Left colon (tissue), 2 donors: ENCODE measurements at places on chromosomes 6 and 20.

- no peak for DNase-seq
Observed at GRCh38 chr20:34701405-34702085, 2.6 kb upstream of the TP53INP2 start.

- no peak for DNase-seq
Observed at GRCh38 chr20:49696594-49696993, 17.1 kb downstream of the B4GALT5 start.

GRCh38 chr6:11396860-11397259 lies 140.7 kb upstream of the TMEM170B start:
- no peak for DNase-seq

DNA sequence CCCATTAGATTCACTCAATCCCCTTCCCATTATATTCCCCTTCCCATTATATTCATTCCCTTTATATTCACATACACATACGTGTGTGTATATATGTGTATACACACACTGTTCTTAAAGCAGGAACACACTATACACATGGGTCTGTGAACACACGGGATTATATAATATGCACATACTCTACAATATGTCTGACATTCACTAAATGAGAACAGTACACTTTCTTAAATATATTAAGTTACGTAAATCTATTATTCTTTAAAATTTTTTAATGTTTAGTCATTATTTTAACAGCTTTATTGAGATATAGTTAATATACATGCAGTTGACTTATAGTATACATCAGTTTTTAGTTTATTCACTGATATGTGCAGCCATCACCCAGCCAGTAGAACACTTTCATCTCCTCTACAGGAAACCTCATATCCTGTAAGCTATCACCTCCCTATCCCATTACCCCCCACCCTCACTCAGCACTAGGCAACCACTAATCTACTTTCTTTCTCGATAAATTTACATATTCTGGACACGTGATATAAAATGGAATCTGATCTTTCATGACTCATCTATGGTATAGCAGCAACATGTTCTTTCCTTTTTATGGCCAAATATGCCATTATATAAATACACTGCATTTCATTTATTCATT lies 13.9 kb upstream of the SUMO4 start:
- no peak for DNase-seq

DNA sequence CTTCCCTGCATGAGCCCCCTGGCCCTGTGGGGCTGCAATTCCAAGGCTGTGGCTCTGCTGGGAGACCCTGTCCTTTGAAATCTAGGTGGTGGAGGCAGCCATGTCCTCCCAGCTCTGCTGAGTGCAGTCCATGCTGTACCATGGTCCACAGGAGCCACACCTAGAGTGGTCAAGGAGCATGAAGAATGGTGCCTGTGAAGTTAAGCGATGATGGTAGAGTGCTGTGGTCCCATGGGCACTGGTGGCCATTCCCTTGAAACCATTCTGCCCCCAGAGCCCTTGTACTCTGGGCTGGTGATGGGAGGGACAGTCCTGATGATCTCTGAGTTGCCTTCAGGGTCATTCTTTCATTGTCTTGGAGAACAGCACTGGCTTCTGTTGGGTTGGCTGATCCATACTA lies 55.3 kb downstream of the EFCAB8 start:
- DNase-seq, result no peak

- DNase-seq, result no peak
Observed at GRCh38 chr6:166572370-166573261, 13.9 kb downstream of the RAMACL start.

DNA sequence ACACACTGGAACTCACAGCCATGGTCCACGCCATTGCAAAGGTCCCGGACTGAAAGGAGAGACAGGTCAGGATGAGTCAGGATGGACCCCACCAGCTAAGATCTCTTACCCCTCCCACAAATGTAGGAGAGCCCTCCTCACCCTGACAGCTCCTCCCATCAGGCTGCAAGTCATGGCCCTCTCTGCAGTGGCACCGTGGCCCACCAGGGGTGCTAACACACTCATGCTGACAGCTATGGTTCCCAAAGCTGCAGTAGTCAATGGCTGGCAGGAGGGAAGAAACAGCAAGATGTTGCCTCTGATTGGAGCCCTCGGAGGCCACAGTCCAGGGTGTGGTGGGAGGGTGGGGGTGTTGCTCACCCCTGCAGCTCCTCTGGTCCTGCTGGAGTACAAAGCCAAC lies 5.7 kb upstream of the RBPJL start:
- no peak for DNase-seq

GRCh38 chr6:155985660-155986138 lies 530.1 kb upstream of the NOX3 start:
- DNase-seq, result no peak

GRCh38 chr6:1894954-1895353 lies 285.2 kb downstream of the FOXC1 start:
- peak; percentile 66 for DNase-seq

GRCh38 chr20:56181583-56181982 lies 66.9 kb upstream of the MC3R start:
- no peak for DNase-seq

- DNase-seq, result no peak
Observed at GRCh38 chr20:35049776-35050352, 42.7 kb downstream of the TRPC4AP start.

DNA sequence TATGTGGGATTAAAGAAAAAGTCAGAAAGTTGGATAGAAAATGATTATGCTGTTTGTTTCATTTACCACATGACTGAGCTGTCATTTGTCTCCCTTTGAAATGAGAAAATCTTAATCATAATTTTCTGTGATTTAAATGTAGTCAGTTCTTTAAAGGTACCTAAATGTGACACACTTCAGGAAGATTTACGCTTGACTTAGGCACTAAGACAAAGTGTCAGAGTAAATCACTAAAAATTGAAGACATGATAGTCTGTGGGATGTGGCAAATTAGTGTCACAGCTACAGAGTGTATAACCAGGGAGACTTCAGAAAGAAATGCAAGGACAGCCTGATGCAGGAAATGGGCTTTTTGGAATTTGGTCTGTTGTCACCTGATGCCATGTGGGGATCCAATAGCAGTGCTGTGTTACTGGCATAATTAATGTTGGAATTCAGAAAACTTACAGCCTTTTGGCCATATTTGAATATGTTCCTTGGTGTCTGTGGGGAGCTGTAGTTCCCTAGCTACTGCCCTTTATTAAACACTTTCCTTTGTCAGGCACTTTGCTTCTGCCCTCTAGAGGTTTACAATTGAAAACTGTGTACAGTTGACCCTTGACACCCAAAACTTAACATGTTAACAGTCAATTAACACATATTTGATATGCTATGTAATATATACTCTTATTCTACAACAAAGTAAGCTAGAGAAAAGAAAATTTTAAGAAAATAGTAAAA lies 493.8 kb downstream of the UTRN start:
- DNase-seq, result no peak

GRCh38 chr20:25287631-25288290 lies 39.9 kb downstream of the PYGB start:
- DNase-seq, result peak; percentile 22

DNA sequence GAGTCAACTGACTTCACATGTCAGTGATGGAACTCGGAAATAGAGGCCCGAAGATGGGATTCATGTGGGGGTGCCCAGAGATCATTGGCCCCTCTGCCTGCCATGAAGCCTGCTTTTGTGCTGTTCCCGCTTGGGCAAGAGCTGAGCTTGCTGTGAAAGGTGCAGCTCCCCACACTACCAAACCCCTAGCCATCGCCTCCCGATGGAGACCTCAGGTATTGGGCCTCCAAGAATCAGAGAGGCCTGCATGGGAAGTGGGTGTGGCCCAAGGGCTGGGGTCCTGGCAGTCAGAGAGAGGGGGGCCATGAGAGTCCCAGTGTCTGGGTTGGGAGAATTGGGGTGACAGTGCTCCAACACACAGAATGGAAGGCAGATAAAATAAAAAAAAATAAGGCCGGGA lies 160.9 kb downstream of the SOD2 start:
- no peak for DNase-seq
